ENCODE measurements at places on chromosomes 12 and 14.

GRCh38 chr12:9127936-9128663 is 12.4 kb upstream of the A2M start:
- no peak for DNase-seq

- DNase-seq = no peak
Measured at GRCh38 chr12:2640281-2640680, 154.5 kb upstream of the FKBP4 start.

DNA sequence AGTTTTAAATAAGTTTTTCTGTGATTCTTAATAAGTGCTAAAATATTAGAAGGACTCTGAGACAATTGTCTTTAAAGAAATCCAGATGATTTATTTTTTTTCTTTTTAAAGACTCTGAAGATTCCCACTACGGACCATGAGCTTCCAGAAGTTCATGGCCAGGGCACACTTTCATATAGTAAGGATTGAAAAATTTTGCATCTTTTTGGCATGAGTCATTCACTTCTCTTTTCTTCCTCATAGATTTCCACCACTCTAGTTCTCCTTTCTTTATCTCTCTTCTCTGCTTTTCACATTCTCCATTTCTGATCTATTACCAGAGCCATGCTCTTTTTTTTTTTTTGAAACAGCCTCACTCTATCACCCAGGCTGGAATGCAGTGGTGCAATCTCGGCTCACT is 385.8 kb downstream of the FLRT2 start:
- DNase-seq = no peak

- no peak for DNase-seq
Measured at GRCh38 chr14:74619672-74620131, 7.7 kb upstream of the LTBP2 start.

- no peak for DNase-seq
Measured at GRCh38 chr14:91897106-91897701, 29.9 kb upstream of the TC2N start.

DNA sequence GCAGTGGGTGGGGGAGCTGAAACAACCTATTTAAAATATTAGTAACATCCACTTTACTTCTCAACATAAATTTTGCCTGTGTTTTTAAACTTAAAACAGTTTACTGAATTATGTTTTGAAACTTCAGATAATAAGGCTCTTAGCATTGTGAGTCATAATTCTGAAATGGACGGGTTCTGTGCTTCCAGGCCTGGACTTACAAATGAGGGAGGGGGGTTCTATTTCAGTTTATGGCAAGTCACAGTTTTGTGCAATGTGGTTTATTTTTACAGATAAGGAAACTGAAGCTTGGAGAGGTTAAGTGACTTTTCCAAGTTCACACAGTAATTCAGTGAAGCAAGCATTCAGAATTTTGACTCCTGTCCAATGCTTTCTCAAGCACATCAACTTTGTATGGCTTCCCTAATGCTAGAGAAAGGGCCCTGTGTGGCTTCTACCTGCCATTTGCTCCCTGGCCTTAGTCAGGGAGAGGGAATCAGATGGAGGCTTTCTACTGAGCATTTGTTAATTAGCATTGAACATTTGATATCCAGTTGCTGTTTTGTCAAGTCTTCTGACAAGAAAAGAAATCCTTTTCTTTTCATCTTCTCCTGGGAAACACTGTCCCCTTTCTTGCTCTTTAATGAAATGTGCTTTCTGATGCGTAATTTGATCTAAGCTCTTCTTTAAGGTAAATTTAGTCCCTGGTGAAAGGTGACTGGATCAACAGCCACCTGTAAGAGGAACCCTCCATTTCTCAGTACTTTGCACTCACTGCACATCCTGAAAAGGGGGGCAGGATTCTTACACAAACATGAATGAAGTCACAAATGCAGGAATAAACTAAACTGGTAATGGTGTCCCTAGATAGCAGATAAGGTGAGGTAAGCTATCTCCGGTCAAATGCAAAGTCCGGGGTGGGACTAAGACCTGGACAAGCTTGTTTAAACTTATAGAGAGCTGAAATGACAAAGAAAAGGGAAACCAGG is 2.5 kb upstream of the SALL2 start:
- no peak for DNase-seq

DNA sequence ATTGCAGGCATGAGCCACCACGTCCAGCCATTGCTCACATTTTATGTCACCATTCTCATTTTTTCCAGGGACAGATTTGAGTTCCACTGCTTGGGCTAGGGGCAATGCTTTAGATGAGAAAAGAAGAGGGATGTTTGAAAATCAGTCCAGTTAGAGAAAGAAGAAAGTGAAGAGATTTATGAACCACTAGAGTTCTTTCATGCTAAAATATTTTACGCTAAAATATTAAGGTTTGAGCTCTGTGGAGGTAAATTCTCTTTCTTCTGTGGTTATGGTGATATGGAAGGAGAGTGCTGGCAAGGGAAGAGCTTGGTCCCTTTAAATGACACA is 21.5 kb downstream of the CFL2 start:
- no peak for DNase-seq

All from NCI-H1092 treated with DMSO at 0.1 percent for 48 hours (cell line).